ENCODE measurements at places on chromosomes 1 and 21.

GRCh38 chr21:41678016-41678923 is 88.6 kb downstream of the RIPK4 start:
- no peak for DNase-seq

DNA sequence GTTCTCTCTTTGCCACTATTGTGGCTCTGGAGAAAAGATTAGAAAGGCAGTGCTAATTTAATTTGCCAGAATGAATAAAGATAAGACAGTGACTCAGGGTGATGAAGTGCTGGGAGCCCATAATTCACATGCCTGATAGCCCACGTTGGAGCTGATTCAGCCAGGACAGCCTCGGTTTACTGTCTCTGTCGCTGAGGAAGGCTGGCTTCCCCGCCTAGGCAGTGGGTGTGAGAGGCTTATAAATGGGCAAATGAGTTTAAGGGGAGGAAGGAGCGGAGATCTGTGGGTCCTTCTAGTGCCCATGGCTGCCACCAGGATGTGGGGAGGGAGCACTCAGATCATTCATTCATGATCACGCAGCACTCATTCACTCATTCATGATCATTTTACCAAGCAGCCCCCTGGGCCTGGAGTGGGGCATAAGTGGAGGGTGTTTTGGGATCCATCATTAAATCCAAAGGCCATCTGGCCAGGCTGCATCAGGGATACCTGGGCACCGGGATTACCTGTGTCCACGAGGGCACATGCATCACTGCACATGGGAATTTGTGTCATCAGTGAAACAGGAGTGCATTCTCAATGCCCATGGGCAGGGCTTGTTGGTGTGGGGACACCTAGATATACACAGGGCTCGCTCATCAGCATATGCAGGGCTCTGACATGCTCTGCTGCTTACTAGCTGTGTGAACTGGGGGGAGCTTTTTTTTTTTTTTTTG is 315.4 kb downstream of the MATN1 start:
- peak; percentile 25 for DNase-seq

DNA sequence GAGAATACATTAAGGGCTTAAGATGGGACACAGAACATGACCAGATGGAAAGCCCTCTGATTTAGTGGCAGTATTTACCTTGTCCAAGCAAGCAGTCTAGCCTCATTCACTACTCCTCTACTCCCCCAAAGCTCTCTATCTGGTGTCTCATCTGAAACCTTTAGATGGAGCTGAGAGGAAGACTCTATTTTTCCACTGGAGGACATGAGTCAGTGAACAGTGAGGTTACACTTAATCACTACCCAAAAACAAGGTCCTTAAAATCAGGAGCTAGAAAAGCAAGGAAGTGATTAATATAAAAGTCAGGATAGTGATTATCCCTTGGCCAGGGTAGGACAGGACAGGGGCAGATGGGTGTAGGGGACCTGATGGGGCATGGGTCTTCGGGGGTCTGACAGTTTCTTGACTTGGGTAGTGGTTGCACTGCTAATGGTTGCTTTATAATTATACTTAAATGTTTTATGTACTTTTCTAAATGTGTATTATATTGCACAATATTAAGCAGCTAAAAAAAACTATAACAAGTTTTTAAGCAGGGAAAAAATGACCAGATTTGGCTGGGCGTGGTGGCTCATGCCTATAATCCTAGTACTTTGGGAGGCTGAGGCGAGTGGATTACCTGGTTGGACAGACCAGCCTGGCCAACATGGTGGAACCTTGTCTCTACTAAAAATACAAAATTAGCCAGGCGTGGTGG is 3.0 kb downstream of the PTPN22 start:
- DNase-seq: no peak

DNA sequence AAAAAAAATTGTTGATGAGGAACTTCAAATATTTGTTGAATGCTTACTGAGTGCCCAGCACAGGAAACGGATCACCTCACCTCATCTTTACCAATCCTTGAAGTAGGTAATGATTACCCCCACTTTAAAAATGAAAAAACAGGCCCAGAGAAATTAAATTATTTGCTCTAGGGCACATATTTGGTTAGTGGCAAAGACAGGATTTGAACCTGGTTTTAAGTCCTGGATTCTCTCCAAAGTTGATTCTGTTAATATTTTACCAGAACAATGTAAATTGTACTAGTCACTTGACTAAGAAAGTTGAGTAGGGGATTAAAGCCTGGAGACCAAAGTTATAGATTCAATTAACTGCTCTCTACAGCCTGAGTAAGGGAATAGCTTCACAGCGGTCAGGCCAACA is 97.9 kb downstream of the GIPC2 start:
- no peak for DNase-seq

DNA sequence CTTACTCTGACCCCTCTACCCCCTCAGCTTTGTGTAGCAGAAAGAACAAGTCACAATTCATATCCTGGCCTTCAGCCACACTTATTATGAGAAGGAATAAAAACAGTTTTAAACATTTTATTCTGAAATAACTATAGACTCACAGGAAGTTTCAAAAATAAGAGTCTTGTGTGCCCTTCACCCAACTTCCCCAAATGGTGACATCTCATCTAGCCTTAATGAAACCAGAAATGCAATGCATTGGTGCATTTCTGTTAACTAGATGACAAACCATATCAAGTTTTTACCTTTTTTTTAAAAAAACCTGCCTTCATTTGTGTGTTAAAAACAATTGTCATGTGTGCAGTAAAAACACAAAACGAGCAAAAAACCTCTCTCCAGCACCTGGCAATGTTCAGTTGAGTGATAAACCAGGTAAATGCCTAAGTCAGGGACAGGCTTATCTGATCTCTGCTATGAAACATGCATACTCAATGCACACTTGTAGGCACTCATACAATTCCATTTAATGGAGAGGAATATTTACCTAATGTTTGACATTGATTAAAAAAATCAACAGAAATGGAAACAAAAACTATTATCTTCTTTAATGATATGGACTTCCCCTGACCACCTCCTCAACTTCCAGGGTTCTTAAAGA is 51.5 kb downstream of the SH3BGR start:
- no peak for DNase-seq

- no peak for DNase-seq
These were observed 207.3 kb downstream of the NRIP1 start for GRCh38 chr21:14857529-14857928.

DNA sequence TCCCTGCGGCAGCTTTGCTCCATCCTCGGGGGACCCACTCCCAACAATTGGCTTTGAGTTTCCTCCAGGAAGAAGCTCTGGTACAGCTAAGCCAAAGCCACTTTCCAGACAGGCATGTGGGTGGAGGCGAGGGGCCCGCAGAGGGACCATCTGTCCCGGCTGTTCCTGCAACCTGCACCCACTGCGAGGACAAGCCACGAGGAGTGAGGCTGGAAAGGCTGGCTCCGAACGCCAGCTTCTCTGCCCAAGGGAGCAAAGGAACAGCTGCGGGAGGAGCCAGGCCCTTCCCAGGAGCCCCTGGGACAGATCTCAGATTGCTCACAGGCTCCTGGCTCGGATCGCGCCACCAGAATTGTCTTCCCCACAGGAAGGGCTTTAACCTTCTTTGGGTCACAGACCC is 28.3 kb upstream of the PEF1 start:
- DNase-seq: no peak

GRCh38 chr1:241722947-241723346 is 70.9 kb downstream of the WDR64 start:
- DNase-seq: no peak

DNA sequence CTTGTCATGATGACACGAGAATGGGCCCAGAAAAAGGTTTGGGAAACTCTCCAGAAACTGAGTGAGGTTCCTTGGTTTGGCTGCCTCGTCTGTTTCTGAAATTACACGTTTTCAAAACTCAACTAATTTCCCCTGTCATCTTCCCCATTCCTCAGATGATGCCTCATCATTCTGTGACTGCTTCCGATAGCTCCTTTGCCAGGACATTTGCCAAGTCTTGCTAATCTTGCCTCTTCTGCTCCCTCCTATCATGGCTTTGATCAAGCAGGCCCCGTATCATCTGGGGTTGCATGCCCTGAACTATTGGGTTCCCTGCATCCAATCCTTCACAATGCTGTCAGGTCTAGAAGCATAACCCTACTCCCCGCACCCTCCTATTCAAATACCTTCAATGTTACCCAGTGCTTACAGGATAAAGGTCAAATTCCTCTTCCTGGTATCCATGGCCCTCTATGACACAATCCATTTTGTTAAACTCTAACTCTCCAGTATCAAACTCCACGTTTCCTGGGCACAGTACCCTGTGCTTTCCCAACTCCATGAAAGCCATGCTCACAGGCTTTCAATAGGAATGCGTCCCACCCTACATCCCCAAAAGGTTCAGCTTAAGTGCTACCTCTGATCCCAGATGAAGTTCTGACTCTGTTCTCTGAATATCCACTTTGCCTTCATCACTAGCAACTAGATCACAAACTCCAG is 22.2 kb upstream of the TMEM200B start:
- DNase-seq: peak; percentile 8

GRCh38 chr1:171313319-171313834 is 606 bp upstream of the FMO4 start:
- no peak for DNase-seq

- no peak for DNase-seq
These were observed 16.6 kb upstream of the ZSCAN20 start for GRCh38 chr1:33455539-33456501.

DNA sequence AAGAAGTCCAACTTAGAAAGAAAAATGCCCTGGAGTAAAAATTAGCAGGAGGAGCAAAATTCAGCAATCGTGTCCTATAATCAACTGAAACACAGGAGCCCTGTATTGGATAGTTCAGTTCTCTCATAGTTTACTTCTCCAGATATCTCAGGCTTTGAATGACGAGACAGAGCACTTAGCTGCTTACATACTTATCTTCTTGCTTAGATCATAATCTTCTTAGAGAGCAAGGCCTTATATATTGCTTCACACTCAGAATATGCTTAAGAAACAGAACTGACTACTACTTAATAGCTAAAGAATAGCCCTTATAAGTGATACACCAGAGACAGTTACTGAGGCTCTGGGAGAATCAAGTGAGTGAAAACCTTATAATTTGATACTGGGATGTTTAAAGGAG is 38.9 kb downstream of the TOR3A start:
- no peak for DNase-seq

GRCh38 chr1:65994223-65994622 is 201.5 kb downstream of the PDE4B start:
- no peak for DNase-seq

- DNase-seq: no peak
These were observed 38.3 kb downstream of the GALNT2 start for GRCh38 chr1:230105245-230105753.

DNA sequence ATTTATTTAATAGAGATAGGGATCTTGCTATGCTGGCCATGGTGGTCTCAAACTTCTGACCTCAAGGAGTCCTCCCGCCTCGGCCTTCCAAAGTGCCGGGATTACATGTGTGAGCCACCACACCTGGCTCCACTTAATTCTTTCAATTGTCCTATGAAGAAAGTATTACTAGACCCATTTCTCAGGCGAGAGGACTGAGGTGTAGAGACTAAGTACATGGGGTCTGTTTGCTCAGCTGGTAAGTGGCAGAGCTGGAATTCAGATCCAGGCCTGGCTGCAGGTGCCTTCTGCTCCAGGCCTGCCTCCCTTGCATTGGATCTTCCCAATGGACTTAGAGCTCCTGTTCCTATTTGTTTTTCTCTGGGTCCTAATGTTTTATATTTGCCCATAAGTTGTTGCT is 55.5 kb downstream of the HTR6 start:
- no peak for DNase-seq

DNA sequence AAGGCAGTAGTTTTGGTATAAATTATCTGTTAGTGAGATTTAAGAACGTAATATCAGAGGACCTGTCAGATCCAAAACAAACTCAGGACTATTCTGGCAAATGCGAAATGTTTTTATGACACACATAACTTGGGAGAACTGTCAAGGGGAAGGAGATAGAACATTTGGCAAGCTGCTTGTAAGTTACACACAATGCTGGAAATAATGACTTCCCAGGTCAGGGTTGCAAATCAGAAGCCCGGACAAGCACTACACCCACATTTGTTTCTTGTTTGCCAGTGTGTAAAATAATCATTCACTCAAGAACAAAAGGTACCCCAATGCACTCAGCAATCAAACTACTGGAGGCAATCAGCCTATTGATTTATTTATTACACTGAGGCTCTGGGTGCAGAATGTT is 354.7 kb downstream of the KCNH1 start:
- no peak for DNase-seq

GRCh38 chr1:232381394-232382100 is 248.4 kb downstream of the SIPA1L2 start:
- DNase-seq: no peak

GRCh38 chr1:230919207-230919606 is 50.9 kb upstream of the C1orf198 start:
- DNase-seq: no peak

DNA sequence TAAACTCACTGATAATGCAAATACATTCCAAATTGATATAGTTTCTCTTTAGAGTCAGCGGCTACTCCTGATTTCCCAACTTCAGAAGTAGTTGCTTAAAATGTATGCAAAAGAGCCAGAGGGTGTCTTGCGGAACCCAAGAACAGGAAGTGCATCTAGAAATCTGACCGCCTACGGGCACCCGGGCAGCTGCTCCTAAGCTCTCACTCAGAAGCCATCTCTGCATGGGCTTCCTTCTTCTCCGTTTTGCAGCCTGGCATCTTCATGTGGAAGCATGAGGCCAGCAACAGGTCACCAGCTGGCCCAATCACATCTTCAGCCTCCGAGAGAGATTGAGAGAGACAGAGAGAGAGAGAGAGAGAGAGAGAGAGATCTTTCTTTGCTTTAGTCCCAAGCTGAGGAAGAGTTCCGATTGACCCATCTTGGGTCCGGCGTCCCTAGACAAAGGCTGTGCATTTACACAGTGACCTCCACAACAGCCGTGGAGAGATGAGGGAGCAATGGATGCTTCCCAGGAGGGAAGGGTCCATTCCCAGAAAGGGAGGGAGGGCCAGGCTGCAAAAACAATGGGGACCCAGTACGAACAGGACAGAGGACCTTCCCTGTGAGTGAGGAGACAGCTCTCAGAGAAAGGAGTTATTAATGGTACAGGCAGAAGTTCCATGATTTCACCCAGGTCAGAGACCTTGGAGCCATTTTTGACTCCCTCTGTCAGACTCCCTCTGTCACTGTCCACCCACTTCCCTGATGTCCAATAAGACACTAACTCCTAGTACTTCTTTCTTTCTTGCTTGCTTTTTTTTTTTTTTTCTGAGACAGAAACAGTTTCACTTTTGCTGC is 28.2 kb upstream of the SLC30A1 start:
- no peak for DNase-seq

DNA sequence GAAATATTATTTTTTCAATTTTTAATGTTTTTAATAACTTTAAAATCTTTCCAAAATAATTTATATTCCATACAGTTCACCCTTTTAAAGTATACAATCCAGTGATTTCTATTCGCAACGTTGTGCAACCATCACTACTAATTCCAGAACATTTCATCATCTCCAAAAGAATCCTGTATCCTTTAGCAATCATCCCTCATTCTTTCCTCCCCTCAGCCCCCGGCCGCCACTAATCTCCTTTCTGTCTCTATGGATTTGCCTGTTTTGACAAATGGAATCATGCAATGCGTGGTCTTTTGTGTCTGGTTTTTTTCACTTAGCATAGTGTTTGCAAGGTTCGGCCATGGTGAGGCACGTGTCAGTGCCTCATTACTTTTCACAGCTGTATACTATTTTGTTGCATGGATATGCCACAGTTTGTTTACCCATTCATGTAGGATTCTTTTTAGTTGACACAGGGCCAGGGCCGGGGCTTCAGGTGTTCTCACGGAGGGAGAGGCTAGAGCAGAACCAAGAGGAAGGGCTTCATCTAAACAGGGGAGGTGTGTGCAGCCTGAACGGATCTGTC is 40.6 kb upstream of the ZBTB40 start:
- no peak for DNase-seq
